ENCODE measurements at places on chromosomes 7 and 10.

DNA sequence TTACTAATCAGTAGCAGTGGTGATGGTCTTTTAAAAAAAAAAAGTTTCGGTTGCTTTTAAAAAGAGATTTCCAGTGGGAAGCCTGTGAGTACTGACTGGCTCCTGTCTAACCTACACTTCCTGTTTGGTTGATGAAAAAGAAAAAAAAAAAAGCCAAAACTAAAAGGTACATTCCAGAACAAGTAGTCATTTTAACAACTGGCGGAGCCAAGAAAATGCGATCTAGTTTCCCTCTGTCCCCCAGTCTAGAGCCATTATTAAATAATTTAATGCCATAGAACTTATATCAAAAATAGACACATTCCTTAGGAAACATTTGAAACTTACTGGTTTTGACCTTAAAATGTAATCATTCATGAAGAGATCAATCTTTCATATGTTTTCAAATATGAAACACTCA, 254.2 kb upstream of the C7orf33 start:
- no peak for DNase-seq

- DNase-seq = no peak
Observed at GRCh38 chr10:126126866-126127265, 230.5 kb downstream of the FANK1 start.

- no peak for DNase-seq
Observed at GRCh38 chr10:124116771-124117510, 23.5 kb upstream of the CHST15 start.

GRCh38 chr10:122249991-122250750, 20.9 kb upstream of the BTBD16 start:
- DNase-seq = no peak

DNA sequence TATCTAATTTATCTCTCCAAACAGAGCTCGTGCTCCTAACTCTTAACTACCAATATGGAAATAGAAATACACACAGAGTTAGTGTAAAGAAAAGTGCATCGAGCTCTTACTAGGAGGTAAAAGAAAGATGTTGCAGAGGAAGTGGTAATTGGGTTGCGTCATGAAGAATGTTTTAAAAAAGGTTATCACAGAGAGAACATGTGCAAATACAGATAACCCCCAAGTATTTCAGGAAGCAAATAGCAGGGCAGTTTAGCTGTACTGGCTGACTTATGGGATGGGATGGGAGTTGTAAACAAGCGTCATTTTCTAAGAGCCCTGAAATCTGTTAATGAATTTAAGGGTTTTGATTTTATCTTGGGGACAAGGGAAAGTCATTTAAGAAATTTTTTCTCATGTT, 153.9 kb downstream of the AGMO start:
- DNase-seq = no peak

GRCh38 chr7:128728598-128728997, 10.6 kb upstream of the CALU start:
- DNase-seq = no peak

DNA sequence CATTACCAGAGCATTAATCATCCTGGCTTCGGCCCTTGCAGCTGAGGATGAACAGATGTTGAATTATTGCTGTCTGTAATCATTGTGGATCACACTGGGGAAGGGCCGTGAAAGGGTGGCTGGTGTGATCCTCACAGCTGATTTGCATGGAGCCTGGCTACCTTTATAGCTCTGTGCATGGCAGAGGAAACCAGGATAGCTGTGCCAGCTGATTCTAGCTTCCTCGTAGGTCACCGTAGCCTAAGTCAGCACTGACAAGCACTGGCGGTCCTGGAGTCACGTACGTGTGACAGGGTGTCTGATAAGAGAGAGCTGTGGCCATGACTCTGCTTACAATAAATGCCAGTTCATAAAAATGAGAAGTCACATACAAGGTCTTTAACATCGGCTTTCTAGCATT, 76.5 kb downstream of the INSYN2A start:
- no peak for DNase-seq

DNA sequence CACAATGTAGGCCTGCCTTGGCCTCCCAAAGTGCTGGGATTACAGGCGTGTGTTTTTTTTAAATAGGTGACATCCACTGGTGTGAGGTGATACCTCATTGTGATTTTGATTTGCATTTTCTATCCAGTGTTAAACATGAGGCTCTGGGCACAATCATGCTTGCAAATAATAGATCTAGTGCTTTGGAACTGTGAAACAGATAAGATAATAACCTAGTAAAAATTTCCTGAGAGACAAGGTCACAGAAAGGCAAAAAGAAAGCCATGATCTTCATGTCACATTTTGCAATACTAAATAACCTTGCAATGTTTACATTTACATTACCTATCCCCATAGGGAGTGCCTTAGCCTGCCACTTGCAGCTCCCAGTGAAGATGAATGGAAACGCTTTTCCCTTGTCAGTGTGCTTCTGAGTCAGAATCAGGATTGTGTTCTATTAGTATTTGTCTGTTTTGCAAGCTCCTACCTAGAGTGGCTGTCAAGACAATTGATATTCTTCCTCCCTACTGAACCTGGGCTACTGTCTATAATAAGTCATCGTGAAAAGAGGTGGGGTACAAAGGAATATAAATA, 256.5 kb downstream of the PHTF2 start:
- DNase-seq = no peak

GRCh38 chr10:89351780-89352597, 24.2 kb downstream of the IFIT3 start:
- no peak for DNase-seq

GRCh38 chr7:136496551-136496950, 371.9 kb upstream of the CHRM2 start:
- no peak for DNase-seq

- DNase-seq = no peak
Observed at GRCh38 chr7:103003004-103003403, 71.6 kb downstream of the FBXL13 start.

- DNase-seq = no peak
Observed at GRCh38 chr7:137667633-137668387, 179.0 kb downstream of the DGKI start.

GRCh38 chr7:74420006-74420405, 33.7 kb upstream of the GTF2IRD1 start:
- DNase-seq = no peak

DNA sequence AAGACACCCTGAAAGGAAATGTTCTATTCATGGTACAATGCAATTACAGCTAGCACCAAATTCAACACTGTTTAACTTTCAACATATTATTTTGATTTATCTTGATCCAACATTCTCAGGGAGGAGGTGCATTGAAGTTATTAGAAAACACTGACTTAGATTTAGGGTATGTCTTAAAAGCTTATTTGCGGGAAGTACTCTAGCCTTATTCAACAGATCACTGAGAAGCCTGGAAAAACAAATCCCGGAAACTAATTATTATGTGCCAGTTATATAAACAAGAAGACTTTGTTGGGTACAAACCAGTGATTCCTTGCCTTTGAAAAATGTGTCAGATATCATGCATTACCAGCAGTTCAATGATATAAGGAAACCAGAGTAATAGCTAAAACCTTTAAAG, 160.1 kb downstream of the CFTR start:
- no peak for DNase-seq

DNA sequence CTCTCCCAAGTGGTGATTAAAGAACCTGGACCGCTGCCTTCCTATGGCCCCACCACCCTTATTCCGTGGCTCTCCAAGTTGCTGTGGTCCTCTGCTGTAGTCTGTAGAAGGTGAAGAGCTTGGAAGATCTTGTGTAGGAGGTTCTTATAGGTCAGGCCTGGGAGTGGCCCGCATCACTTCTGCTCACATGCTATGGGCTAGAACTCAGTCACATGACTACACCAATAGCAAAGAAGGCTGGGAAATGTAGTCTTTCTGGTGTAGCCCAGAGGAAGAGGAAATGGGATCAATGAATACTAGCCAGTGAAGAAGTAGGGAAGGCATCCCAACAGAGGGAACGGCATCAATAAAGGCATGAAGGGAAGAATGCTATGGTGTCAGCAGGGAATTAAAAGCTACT, 41.3 kb upstream of the AOAH start:
- DNase-seq = no peak

GRCh38 chr10:94274142-94274787, 88.5 kb downstream of the NOC3L start:
- no peak for DNase-seq

GRCh38 chr7:50622821-50623220, 57.6 kb upstream of the DDC start:
- no peak for DNase-seq

GRCh38 chr10:6401558-6402348, 178.3 kb downstream of the PRKCQ start:
- peak; percentile 63 for DNase-seq

- DNase-seq = no peak
Observed at GRCh38 chr10:87550741-87551140, 46.0 kb downstream of the MINPP1 start.

DNA sequence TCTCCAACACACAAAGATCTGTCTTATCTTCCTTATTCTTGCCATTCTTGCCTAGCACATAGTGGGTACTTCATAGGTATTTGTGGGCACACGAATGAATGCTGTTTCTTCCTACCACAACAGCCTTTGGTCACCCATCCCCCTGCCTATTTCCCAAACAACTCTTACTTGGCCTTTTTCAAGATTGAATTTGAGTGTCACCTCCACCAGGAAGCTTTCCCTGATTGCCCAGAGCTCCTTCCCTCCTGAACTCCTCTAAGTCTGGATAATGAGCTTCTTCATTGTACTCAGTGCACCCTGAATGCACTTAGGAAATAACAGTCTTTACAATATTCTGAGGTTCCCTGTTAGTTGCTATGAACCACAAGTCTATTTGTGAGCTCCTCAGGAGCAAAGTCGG, 11.6 kb upstream of the PDZD8 start:
- DNase-seq = no peak

DNA sequence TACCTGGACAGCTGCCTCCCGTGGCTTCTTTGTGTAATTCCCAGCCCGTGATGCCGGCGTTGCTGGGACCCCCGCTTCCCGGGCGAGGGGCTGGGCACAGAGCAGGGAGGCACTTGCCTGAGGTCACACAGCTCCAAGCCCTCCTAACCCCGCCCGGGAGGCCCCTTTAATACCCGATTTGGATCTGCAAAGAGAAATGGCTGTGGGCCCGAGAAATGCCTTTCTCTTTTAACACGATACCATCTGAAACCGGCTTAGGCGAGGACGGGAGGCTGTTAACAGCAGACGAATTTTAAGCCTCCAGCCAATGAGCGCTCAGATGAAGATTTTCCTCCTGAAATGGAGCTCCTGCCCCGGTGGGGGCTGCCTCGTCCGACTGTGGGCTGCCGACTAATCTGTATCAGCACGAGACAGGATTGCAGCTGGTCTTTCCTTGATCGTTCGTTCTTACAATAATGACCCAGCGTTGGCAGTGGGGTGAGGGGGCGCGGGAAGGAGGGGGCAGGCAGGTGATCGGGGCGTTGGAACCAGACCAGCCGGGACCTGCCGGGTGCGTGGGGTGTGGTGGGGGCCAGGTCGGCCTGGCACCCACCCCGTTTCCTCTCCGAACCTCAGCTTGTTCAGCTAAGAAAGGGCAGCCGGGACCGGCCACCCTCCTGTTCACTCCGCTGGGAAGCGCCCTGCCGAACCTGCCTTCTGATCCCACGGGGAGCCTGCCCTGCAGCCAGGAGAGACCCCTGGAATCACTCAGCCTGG, 36.2 kb upstream of the FOXL3 start:
- DNase-seq = no peak

DNA sequence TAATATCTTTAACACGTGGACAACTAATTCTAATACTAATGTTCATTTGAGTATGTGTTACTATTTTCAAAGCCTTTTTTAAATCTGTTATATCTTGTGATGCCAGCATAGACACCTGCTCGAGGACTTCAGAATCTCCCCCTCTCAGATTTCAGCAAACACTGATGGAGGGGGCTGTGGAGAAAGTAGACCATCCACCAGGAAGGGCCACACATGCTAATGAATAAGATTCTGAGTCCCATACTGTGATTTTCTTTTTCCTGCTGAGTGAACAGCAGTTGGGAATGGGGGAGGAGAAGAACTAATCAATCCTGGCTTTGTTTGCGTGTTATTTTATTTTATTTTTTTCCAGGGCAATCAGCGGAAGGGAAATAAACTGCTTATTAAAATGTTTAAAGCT, 157.9 kb upstream of the CSTF2T start:
- no peak for DNase-seq

DNA sequence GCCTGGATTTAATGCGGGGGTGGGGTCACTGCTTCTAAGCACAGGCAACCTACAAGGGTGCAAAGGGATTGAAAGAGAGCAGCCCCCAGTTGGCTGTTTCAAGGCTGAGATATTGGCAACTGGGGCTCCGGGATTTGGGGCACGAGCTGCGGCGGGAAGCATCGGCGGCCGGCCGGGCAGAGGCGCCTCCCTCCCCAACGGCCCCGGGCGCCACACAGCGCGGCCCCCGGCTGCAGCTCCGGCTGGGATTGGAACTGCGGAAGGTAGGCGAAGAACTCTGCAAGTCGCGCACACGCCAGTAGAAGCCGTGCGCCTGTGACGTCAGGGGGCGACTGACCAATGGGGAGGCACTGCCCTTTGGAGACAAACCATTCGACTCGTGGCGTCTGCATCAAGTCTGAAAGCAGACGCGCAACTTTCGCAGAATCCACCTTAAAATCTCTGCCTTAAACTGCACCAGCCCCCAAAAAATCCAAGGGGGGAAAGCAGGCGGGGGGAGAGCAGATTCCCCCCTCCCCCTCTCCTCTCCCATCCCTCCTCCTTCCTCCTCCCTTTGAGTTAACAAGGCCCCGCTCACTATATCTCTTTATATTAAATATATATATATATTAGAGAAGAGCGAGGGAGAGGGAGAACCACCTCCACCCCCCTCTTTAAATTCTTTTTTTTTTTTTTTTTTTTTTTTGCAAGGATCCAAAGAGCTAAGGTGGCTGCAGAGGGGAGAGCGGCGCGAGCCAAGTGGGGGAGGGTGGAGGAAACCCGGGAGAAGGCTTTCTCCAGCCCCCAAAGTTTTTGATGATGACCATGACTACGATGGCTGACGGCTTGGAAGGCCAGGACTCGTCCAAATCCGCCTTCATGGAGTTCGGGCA, at the start of gene DLX6:
TSS of gene DLX6 (plus strand) at position 371 of the 872 bp plus-strand sequence. CDS start at position 796, 425 bp downstream.
- DNase-seq = no peak

DNA sequence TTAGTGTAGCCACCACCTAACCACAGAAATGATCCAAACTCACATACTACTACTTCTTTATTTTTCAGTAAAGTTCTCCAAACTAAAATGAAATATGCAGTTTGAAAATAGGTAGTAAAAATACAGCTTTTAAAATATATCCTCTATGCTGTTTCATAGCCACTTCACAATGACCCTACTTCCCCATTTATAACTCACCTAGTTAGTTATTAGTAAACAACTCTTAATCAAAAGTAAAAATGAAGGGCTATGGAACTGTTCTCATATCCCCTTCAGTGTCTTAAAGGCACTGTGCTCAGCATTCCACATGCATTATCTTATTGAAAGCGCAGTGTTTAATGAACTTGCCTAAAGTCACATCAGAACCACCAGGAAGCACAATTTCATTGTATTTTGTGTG, 43.5 kb downstream of the KMT2C start:
- no peak for DNase-seq
